ENCODE measurements at places on chromosomes 6 and 20.

DNA sequence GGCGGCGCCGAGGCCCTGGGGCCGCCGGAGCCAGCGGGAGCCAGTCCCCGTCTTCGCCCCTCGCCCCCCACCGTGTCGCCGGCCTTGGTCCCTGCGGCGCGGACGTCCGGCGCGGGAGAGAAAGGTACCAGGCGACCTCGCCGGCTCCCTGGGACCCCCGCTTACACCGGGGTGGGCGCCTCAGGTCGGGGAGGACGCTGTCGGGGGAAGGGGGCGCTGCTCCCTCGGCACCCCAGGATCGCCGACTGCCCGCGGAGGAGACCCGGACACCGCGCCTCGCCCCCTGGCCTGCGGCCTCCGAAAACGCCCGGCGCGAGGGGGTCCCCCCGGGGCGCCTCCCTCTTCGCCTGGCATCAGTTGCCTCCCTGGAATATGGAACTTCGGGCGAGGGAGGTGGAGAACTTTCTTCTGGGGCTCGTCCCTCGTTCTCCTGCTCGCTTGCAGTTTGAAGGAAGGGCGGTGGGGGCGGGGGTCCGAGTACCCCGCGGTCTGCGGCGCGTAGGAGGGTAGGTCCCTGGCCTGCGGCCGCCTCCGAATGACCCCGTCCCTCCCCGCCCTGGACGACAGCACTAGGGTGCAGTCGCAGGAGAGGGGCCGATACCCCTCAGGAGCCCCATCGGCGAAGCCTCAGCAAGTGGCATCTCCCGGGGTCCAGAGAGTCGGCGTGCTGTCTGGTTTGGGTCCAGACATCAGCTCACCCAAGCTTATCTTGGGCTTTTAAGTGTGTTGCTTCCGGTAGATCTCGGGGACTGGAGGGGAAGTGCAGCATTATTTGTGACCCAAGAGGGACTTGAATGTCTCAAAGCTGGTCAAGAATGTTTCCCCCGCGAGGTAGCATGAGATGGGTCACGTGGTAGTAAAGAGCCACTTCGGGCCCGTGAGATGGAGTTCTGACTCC, 549 bp downstream of the ANKRD6 start:
- DNase-seq, result no peak

- no peak for DNase-seq
Measured at GRCh38 chr6:10276106-10276505, 138.8 kb downstream of the TFAP2A start.

GRCh38 chr6:3455569-3456394, 1.1 kb downstream of the SLC22A23 start:
- DNase-seq, result no peak

DNA sequence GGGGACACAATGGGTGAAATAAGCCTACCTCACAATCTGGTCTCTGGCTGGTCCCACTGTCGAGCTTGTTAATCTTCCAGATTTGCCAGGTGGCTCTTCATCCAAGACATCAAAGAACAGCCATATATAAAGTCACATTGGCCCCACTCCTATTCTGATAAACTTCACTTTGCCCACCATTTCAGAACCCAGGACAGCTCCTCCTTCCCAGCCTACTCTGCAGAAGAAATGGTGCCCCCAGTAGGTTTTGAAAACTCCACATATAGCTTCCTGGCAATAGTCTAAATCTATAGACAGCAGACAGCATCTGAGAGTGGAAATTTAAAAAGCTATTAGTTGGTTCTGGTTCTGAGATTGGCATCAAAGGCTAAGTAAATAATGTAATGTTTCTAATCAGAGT, 143.1 kb upstream of the PCSK2 start:
- DNase-seq, result no peak

DNA sequence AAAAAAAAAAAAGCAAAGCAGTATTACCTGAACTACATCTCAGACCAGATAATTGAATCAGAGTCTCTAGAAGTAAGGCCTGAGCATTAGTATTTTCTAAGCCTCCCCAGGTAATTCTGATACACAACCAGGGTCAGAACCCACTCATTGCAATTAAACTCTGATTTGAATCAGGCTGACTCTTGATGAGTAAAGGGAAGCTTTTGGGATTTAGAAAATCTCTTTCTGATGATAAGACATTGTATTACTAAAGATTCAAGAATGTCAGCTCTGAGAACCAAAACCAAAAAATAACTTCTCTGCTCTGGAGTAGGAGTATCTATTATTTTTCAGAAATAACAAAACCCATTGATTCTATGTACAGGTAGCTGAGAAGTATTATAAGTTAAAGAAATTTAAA, 100.1 kb upstream of the COL21A1 start:
- no peak for DNase-seq

DNA sequence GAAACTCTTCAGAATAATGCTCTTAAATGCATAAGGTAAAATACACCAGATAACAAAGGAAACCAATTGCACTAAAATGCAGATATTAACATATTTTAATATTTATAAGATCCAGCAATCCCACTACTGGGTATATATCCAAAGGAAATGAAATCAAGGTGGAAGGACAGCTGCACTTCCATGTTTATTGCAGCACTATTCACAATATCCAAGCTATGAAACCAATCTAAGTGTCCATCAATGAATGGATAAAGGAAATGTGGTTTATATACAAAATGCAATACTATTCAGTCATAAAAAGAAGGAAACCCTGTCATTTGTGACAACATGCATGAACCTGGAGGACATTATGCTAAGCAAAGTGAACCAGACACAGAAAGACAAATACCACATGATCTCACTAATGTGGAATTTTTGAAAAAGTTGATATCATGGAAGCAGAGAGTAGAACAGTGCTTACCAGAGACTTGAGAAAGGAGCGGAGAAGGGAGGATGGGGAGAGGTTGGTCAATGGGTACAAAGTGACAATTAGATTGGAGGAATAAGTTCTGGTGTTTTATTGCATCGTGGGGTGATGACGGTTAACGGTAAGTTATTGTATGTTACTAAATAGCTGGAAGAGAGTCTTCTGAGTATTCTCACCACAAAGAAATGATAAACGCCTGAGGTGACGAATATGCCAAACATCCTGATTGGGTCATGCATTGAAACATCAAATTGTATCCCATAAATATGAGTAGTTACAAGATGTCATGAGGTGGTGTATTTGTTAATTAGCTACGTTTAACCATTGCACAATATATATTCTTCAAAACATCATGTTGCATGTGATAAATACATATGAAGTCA, 37.9 kb upstream of the RNF24 start:
- no peak for DNase-seq

- DNase-seq, result no peak
Measured at GRCh38 chr6:159390381-159390780, 221.2 kb downstream of the FNDC1 start.

DNA sequence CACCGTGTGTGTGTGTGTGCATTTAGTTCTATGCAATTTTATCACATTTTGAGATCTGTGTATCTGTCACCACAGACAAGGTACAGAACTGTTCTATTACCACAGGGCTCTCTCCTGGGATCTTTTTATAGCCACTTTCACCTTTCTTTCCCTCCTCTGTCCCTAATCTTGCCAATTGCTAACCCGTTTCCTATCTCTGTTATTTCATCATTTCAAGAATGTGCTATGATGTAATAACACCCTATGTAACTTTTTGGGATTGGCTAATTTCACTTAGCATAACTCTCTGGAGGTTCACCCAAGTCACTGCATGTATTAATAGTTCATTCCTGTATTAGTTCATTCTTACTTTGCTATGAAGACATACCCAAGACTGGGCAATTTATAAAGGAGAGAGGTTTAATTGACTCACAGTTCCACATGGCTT, 657.7 kb downstream of the QKI start:
- DNase-seq, result no peak

DNA sequence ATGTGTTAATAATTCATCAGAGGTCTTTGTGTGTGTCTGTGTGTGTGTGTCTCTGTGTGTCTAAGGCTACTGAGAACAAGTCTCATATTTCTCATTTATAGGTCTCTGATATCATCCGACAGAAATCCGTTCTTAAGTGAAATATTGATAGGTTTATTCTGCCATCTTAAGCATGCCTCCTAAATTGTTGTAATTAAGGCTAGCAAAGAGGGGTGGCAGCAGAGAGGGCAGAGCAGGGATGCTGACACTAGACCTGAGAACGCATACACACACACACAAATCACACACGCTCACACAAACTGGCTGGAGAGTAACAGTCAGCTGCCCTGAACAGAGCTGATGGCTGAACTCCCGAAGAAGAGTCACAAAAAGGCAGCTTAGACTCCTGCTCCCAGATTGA, 84.9 kb upstream of the LRFN2 start:
- DNase-seq, result no peak

GRCh38 chr6:37487591-37488380, 11.9 kb downstream of the CCDC167 start:
- no peak for DNase-seq

- DNase-seq, result no peak
Measured at GRCh38 chr6:127328043-127328609, 15.3 kb downstream of the ECHDC1 start.

DNA sequence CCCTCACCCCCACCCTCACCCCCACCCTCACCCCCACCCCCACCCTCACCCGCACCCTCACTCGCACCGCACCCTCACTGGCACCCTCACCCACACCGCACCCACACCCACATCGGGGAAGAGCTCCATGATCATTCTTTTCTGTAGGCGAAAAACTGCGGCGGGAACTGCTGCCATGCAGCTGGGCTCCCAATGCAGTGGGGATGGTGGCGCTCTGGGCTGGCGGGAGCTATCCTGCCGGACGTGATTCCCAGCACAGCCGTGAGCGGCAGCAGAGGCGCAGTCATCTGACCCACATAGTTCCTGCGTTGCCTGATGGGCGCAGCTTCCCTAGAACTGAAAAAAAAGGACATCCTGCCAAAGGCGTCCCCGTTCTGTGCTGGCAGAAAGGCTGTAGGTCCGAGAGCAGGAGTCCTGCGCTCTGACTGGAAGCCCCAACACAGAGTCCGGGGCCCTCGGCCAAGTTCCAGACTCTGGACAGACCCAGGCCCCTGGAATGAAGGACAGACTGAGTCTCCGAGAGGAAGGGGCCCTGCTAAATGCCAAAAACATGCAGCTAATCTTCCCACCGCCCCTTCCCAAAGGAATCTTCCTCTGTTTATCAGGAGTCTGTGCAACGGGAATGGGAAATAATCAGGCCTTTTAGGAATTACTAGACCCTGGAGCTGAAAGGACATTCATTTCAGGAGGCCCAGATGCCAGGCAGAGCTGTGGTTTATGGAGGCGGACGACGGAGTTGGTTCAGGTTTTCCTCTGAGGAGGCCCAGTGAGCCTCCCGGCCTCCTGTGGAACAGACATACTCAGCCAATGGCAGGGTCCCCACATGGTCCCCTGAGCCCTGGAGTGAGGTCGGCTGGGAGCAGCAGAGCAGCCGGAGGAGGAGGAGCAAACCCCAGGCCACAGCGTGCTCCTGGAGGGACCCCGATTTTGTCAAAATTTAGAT, 14.1 kb upstream of the TCFL5 start:
- DNase-seq, result no peak

- DNase-seq, result no peak
Measured at GRCh38 chr6:12436683-12437082, 146.5 kb downstream of the EDN1 start.

GRCh38 chr20:6632187-6632586, 135.3 kb upstream of the BMP2 start:
- DNase-seq, result no peak

GRCh38 chr6:131060311-131060710, 2.7 kb downstream of the EPB41L2 start:
- no peak for DNase-seq

DNA sequence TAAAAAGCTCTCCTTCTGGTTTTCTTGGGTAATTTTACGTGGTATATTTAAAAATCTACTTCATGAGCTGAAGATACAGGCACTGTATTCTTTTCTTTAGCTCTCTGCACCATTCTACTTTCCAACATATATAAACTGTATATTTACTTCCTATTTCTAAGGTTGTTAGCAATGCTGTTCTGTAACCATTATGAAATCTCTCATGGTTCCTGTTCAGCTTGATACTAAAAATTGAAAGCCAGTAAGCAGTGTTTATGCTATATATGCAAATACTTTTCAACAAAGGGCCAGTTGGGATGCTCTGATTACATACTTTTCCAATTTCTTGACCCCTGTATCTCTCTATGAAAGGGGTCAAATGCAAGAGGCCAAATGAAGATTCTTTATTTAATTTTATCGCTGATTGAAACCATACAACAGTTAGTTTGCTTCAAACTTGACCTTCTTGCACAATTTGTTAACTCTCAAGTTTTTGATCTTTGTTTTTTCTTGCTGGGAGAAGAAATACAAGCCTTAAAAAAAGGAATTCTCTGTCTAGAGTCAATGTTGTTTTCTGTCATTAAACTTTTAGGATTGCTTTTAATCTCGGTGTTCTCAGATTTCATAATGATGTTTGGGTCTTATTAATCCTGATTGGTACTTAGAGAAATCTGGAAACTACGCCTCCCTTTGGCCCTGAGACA, 223.2 kb downstream of the PRL start:
- no peak for DNase-seq

- no peak for DNase-seq
Measured at GRCh38 chr6:13099771-13100170, 228.6 kb downstream of the TBC1D7 start.
